EH (cell line): ENCODE measurements at places on chromosomes 5 and 9.
A peak's percentile ranks its signal among the peaks of the same experiment; 100 is the strongest.

DNA sequence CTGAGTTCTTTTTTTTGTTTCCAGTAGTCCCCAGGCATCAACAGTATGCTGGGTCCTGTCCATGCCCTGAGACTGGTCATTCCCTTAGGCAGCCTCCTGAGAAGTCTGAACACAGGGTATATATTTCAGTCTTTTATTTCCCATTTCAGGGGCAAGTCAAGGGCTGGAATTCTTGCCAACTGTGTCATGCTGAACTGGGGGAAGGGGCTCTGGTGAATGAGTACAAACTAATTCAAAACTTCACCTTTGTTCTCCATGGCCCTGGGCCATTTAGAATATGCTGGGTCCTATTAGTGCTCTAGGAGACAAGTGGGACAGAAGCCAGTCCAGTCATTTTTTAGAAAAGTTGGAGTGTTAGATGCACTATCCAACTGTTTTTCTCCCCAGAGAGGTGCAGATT lies 170.3 kb downstream of the TMC1 start:
- DNase-seq: no peak

- no peak for DNase-seq
These were observed 1471.1 kb upstream of the ACO1 start for GRCh38 chr9:30913331-30913730.

- DNase-seq: no peak
These were observed 124.7 kb upstream of the SLCO6A1 start for GRCh38 chr5:102623329-102624065.

- DNase-seq: no peak
These were observed 20.7 kb downstream of the BRD3 start for GRCh38 chr9:134046894-134047681.

DNA sequence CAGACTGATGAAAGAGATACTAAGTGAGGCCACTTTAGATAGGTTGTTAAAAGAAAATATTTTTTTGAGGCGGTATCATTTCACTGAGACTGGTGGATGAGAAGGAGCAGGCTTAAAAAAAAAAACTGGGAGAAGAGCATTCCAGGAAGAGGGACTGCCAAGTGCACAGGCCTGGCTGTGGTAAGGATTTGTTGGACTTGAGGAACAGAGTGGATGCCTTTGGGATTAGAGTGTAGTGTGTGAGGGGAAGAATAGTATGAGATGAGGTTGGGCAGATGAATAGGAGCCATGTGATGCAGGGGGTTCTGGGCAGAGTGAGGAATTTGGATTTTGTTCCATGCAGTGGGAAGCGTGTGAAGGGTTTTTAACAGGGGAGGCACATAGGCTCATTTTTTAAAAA lies 57.9 kb downstream of the PBX3 start:
- DNase-seq: peak; percentile 94

GRCh38 chr9:98702835-98703380 lies 5.8 kb downstream of the GABBR2 start:
- DNase-seq: no peak

DNA sequence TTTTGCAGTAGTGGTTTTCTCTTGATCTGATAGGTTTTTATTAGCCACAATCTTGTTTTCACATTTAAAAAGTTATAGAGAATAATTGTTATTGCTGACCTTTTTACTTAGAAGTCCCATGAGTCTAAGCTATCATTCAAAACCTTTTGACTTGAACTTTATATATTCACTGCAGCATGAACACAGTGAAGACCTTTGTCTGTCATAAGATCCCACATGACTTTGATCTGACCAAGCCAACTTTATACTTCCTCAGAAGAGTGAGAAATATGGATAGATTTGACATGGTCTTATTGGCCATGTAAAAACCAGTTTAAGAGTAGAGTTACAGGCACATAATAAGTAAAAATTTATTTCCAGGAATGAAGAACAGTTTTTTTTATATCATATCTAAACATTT lies 34.1 kb downstream of the RAD1 start:
- DNase-seq: no peak

DNA sequence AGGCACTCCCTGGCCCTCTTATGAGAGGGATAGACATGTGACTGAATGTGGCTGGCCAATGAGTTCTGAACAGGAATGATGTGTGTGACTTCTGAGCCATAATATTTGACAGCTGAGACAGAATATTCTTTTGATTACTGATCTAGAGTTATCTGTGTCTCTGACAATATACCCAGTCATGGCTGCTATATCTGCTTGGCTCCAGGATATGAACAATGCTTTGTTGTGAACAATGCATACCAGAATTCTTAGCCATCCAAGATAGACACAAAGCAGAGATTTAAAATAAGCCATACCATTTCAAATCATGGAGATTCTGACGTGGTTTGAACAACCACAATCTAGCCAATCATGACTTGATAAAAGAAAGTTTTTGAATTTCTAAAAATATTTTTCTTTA lies 840.3 kb upstream of the SEMA6A start:
- DNase-seq: no peak

DNA sequence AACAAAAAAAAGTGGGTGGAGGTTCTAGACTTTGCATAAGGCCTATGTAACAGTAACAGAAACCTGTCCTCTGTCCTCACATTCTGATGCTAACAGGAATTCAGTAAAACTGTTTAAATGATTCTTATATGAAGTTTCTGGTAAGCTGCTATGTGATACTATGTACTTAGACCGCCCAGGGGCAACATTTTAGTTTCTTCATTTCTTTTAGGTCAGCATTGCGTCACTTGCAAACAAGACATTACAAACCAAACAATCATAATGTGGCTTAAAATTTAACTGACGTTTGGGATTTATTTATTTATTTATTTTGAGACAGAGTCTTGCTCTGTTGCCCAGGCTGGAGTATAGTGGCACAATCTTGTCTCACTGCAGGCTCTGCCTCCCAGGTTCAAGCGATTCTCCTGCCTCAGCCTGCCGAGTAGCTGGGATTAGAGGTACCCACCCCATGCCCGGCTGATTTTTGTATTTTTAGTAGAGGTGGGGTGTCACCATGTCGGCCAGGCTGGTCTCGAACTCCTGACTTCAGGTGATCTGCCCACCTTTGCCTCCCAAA lies 44.3 kb downstream of the TENT4A start:
- DNase-seq: no peak

DNA sequence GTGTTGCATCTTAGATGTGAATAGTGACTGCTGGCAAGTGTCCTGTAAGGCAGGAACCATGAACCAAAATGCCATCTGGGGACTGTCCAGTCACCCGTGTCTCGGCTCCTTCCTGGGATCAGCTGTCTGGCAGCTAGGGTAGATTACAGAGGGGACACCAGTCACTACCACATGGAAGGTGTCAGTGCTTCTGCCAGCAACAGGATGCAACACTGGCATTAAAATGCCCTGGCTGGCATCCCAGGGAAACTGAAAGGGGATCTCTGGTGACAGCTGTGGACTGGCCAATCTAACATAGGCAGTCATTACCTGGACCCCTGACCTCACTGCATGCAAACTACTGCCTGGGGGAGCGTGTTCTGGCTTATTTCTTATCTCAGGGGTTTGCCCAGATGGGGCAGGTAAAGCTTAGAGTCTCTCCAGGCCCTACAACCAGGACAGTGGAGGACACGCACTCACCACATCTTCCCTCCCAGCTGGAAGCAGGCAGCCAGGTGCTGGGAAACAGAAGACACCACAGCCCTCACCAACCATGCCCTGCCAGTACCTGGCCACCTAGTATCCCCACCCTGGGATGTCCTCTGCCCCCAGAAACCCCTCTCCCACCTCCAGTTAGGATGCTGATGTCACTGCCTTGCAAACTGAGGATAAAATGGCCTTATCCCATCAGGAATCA lies 83.8 kb downstream of the SEMA4D start:
- DNase-seq: no peak

DNA sequence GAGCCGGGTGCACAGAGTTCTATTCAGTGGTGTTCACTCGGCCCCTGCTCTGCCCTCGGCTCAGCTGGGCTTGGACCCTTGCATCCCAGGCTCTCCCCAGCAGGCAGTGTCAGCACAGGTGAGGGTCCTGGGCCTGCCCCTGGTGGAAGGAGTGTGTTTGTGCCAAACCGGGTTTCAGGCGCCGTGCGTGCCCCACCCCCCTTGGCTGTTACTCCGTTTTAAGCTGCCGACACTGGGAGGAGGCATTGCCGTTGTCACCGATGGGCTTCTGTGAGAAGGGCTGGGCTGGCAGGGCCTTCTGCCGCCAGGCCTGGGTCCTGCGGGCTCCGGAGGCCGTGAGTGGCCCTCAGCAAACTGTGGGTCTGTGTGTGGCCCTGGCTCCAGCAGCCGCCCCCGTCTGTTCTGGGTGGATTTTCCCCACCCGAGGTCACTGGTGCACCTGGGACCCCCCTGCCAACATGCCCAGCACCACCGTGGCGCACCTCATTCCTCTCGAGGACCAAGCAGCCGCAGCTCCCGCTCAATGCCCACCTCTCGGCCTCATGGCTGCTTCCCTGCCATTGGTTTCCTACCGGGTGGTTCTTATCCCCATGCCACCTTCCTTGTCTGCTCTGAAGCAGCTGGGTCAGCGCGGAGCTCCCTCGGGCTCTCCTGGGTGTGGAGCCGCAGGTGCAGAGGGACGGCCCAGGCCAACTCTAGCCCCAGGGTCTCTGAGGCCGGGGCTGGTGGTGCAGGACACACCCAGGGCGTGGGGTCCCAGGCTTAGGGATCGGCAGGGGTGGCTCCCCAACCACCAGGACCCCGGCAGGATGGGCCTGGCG lies 44.3 kb upstream of the EXOC3 start:
- DNase-seq: no peak

DNA sequence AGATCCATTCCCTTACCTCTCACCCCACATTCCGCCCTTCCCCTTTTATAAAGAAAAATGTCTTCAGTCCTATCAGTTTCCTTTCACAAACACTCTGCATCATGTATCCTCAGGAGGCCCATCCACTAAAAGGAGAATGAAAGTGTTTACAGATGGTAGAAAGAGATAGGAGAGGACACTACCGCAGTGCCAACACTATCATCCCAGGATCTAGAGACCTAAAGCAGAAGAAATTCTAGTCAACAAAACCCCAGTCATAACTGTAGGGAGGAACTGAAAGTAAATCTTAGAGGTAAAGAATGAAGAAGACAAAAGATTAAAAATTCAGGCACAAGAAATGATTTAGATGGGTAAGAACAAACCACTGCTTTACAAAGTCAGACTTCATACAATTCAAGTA lies 114.1 kb downstream of the MLLT3 start:
- peak; percentile 57 for DNase-seq

- no peak for DNase-seq
These were observed 25.7 kb downstream of the SYK start for GRCh38 chr9:90827181-90827871.
